Myometrial cell (primary cell): ENCODE measurements at places on chromosomes 5 and 9. TPM values are rescaled to one million over a fixed set of nuclear protein-coding genes. Genes with fewer than 3 reads are reported as not detected.

The LRRTM2 gene
- total RNA-seq, result not detected in 2 replicates

The IL13 gene
- total RNA-seq, result not detected in 2 replicates

The GLRA1 gene
- not detected in 2 replicates for total RNA-seq

The ZNF883 gene
- 1.7 and 3.7 TPM in 2 replicates for total RNA-seq

The OBP2B gene
- total RNA-seq, result not detected in 2 replicates

The TAF11L10 gene
- total RNA-seq, result not detected in 2 replicates

The MCIDAS gene
- not detected in 2 replicates for total RNA-seq

The SHOC1 gene
- total RNA-seq, result under 0.01 TPM in 2 replicates

The DMGDH gene
- 0.86 and 1.9 TPM in 2 replicates for total RNA-seq

The C9orf50 gene
- not detected in 2 replicates for total RNA-seq

The PARP8 gene
- total RNA-seq, result 1.4 and 3.2 TPM in 2 replicates

The C1QTNF3 gene
- 0.18 and 2.0 TPM in 2 replicates for total RNA-seq

The IL4 gene
- total RNA-seq, result not detected in 2 replicates

The CERCAM gene
- total RNA-seq, result 177 and 187 TPM in 2 replicates

The ARID3C gene
- total RNA-seq, result under 0.01 and 0.58 TPM in 2 replicates

The UGT3A1 gene
- not detected in 2 replicates for total RNA-seq

The PRRC2B gene
- 45.8 and 48.4 TPM in 2 replicates for total RNA-seq

The WNT8A gene
- not detected in 2 replicates for total RNA-seq

The CYLC2 gene
- not detected in 2 replicates for total RNA-seq

The PCDHB2 gene
- total RNA-seq, result 0.18 and 0.29 TPM in 2 replicates

The TMOD1 gene
- total RNA-seq, result 1.7 TPM in 1 of 2 replicates, not detected in the other

The LPAR1 gene
- 103 and 121 TPM in 2 replicates for total RNA-seq

The MUSK gene
- total RNA-seq, result 0.18 TPM in 1 of 2 replicates, not detected in the other

The TTLL11 gene
- 4.0 and 4.3 TPM in 2 replicates for total RNA-seq

The GABBR2 gene
- total RNA-seq, result 2.6 and 5.5 TPM in 2 replicates

The DOCK2 gene
- total RNA-seq, result 5.7 and 15.6 TPM in 2 replicates

The SPAG8 gene
- total RNA-seq, result 0.53 and 1.2 TPM in 2 replicates

The ZFR gene
- 48.1 and 81.5 TPM in 2 replicates for total RNA-seq

The FAM53C gene
- total RNA-seq, result 22.0 and 30.6 TPM in 2 replicates

The CCDC192 gene
- not detected in 2 replicates for total RNA-seq

The CD74 gene
- total RNA-seq, result 9.9 and 10.7 TPM in 2 replicates

The FAM81B gene
- total RNA-seq, result not detected in 2 replicates

The ANKRD18A gene
- total RNA-seq, result not detected in 2 replicates

The SAXO1 gene
- total RNA-seq, result not detected in 2 replicates

The PCDHA10 gene
- not detected in 2 replicates for total RNA-seq

The PCDHB4 gene
- not detected in 2 replicates for total RNA-seq

The IFNA2 gene
- total RNA-seq, result not detected in 2 replicates

The TICAM2 gene
- 9.5 and 16.7 TPM in 2 replicates for total RNA-seq

The AIF1L gene
- total RNA-seq, result not detected in 2 replicates

The TYRP1 gene
- not detected in 2 replicates for total RNA-seq

The HAND1 gene
- 0.18 and 1.2 TPM in 2 replicates for total RNA-seq

The ADAM19 gene
- total RNA-seq, result 60.0 and 69.5 TPM in 2 replicates
